ENCODE measurements at places on chromosomes 13 and 19.

DNA sequence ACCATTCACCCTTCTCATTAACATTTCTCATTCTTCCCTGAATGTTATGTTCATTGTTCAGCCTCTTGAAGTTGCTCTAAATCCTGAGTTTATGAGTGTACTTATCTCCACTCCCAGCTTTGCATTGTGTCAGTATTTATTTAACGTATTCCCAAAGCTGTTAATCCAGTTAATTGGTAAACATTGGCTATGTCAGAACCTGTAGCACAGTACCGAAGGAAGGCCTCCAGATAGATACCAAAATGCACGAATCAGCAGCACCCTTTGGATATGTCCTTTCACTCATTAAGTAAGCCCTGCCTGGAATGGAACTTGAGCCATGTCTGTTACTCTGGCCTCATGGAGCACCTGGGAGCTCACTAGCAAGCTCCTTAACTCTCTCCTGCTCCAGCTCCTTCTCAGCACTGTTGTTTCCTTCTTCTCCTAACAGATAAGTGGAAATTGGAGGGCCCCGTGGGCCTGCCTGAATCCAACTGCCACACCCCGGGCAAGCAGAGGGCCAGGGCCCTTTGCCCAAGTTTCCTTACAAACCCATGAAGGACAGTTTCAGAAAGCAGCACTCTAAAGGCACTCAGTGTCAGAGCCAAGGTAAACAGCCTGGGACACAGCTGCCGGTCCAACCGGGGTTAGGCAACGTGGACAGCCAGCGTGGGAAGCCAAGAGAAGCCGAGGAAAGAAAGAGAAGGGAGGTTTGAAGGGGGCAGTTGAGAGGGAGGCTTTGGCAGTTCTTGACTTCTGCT lies 155.0 kb upstream of the SERP2 start:
- DNase-seq: peak; percentile 99

DNA sequence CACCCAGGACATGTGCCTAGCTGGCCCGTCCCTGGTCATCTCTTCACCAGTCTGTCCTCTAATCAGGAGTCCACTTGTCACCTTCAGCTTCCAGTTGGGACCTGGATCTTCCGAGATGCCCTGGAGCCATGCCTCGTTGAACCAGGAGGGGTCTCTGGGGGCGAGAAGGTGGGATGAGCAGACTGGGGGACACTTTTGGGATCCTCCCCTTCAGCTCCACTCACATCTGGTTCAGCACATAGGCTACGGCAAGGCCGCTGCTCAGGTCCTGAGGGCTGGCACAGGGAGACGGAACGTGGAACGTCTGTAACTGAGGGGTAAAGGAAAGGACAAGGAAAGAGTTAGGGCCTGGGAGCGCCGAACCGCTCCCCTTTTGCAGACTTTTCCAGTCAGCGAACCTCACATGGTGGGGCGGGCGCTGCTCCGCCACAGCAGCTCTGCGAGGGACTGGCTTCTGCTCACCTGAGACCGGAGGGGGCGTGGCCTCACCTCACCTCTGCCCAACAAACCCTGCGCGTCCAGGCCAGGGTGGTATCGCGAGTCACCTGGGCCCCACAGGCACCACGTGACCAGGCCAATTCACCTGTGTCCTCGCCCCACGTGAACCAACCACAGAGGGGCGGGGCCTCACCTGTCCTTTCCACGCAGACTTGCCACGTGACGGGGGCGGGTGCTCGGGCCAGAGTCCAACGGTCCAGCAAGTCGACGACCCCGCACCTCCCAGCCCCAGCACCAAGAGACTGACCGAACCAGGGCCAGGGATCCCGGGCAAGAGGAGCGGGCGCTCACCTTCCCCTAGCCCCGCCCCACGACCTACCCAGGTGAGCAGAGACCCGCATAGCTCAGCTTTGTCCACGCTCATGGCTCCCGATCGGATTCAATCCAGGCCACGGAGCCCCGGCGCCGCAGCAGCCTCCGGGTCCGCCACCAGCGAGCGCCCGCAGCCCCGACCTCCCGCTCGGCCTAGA lies at the start of gene HOOK2:
TSS of gene HOOK2 (minus strand) at position 965 of the 968 bp plus-strand sequence. CDS start at position 862, 103 bp downstream.
- peak; percentile 95 for DNase-seq

- no peak for DNase-seq
Observed at GRCh38 chr13:59793107-59793506, 370.6 kb downstream of the DIAPH3 start.

DNA sequence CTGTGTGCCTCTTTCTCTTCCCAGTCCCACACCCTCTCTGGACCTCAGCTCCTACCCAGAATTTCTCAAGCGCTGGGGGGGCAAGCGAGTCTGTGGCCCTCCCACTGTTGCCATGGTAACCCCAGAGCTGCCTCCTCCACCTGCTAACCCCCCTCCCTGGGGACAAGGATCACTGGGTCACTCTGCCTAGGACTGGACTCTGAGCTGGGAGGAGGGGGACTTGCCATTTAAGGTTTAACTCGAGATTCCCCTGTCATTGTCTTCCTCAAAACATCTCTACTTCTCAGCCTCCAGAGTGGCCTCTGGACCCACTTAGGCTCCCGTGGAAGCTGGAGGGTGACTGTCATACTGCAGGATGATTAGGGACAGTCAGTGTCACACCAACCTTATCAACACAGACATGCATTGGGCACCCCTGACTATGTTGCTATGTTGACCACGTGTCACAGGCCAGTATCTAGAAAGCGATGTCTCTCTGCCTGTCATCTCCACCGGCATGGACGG lies 2.2 kb downstream of the PALM3 start:
- no peak for DNase-seq

DNA sequence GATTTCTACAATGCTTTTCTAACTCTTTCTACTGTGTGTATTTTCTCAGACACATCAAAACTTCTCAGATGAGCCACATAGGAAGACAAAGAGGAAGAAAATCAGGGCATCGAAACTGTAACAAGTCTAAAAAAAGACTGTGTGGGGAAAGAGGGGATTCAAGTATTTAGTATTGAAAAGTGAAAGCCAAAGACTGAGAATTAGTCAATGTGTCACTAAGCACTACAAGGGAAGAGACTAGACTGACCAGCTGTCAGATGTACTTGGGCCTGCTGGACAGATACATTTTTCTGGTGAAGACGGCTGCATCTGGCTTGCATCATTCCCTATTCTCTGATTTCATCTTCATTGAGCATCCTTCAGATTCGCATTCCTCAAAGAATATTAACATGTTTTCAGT lies 25.4 kb downstream of the COMMD6 start:
- DNase-seq: no peak

DNA sequence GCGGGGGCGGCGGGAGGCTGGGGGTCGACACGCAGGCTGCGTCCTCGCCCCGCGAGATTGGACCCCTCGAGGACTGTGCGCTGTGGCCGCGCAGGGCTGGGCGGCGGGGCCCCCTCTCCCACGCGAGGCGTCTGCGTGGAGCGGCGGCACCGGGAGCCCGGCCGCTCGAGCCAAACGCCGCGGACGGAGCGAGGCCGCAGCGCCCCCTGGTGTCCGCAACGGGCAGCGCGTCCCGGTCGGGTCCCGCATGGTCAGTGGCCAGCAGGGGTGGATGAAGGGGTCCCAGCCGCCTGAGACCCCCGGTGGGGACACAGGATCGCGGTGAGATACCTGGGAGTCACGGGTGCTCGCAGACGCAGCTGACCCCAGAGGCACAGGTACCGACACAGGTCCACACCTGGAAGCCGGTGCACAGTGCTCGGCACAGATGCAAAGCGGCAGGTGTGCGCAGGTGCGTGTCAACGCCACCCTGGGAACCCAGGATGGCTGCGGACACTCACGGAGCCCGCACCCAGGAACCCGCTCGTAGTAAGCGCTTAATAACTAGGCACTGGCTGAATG lies 2.1 kb upstream of the CIRBP start:
- DNase-seq: no peak

DNA sequence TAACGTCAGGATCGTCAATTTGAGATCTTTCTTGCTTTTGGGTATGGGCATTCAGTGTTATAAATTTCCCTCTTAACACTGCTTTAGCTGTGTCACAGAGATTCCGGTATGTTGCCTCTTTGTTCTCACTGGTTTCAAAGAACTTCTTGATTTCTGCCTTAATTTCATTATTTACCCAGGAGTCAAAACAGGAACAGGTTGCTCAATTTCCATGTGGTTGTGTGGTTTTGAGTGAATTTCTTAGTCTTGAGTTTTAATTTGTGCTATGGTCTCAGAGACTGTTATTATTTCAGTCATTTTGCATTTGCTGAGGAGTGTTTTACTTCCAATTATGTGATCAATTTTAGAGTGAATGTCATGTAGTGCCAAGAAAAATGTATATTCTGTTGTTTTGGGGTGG lies 153.1 kb downstream of the PCDH17 start:
- DNase-seq: no peak

DNA sequence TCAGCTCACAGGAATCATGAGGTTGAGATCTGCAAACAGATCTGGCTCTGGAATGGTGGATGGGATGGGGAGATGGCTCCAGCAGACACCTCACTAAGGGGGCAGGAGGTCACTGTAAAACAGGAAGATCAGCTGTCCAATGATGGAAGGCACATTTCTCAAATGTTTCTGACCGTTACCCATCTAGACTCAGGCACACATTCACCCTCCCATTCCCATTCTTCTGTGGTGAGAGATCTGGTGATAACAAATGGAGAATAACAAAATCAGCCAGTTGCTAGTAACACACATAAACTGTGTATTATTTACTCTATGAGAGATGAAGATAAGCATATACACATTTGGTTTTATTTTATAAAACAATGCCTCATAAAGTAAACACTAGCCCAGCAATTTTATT lies 235.9 kb downstream of the TSHZ3 start:
- no peak for DNase-seq

DNA sequence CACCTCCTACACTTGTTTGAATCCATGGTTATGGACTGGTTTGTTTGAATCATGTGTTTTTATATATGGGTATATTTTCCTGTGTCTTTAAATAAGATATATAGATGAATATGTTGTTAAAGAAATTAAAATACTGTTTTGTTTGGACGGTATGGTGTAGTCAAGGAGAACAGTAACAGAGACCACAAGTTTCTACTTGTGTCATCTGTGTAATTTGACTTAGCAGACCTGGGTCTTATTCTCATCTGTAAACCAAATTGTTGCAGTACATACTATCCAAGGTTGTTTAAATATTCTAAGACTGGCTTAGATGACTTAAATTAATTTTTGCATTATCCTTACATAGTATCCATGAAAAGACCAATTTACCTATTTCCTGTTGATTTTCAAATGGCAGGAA lies 361.1 kb upstream of the SLITRK1 start:
- DNase-seq: no peak

DNA sequence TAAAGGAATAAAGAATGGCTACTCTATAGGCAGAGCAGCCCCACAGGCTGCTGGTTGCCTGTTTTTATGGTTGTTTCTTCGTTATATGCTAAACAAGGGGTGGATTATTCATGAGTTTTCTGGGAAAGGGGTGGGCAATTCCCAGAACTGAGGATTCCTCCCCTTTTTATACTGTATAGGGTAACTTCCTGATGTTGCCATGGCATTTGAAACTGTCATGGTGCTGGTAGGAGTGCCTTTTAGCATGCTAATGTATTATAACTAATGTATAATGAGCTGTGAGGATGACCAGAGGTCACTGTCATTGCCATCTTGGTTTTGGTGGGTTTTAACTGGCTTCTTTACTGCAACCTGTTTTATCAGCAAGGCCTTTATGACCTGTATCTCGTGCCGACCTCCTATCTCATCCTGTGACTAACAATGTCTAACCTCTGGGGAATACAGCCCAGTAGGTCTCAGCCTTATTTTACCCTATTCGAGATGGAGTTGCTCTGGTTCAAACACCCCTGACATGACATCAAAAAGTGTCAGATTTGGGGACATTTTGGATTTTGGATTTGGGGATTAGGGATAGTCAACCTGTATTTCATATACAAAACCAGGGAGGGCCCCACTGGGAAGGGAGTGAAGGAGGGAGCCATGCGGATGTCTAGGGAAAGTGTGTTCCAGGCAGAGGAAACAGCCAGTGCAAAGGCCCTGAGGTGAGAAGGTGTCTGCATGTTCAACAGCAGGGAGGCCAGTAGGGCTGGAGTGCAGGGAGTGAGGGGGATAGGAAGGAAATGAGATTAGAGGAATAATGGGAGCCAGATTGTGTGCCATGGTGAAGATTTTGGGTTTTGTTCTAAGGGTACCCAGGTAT lies 10.9 kb downstream of the FXYD5 start:
- DNase-seq: no peak

DNA sequence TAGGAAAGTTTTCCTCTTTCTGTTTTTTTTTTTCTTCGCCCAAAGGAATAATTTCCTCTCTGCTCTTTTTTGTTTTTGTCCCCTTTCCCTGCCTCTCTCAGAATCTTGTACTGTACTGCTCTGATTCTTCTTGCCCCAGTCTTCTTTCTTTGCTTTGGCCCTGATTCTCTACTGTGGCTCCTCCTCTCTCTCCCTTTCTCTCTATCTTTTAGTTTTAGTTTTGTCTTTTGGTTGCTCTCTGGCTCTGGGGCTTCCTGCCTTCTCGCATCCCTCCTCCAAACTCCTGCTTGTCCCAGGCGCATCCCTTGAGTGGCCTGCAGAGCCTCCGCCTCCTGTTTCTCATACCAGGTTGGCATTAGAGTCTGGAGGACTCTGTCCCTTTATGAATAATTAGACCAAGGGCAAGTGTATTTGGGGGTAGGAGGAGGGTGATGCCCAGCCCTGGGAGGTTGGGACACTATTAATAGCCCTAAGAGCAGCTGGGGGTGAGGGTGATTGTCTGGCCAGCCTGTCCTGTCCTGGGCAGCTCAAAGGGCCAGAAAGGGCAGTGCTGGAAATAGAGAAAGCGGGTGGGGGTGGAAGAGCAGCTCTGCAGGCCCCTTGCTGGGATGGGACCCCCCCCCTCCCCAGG lies 39.1 kb downstream of the LYL1 start:
- DNase-seq: no peak

DNA sequence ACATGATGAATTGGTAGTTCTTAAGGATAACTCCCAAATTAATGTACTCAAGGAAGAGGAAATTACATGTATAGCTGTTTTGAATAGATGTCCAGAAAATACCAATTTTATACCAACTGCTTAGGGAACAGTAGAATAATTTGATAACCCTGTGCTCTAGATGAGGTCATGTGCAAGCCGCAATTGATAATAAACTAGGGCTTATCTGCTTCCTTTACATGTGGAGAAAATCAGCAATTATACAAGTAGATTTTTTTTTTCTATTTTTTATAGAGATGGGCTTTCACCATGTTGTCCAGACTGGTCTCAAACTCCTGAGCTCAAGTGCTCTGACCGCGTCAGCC lies 9.3 kb downstream of the TPT1 start:
- DNase-seq: no peak

- peak; percentile 3 for DNase-seq
Observed at GRCh38 chr19:15758379-15758778, 20.6 kb downstream of the OR10H3 start.

- DNase-seq: no peak
Observed at GRCh38 chr19:49533551-49534488, 6.0 kb downstream of the RCN3 start.

- DNase-seq: no peak
Observed at GRCh38 chr19:40684280-40684679, 6.2 kb downstream of the NUMBL start.

- no peak for DNase-seq
Observed at GRCh38 chr13:44416301-44416700, 42.7 kb downstream of the SERP2 start.

- DNase-seq: no peak
Observed at GRCh38 chr13:27236478-27236877, 14.9 kb upstream of the RPL21 start.

Data from DMS153 (cell line).